ENCODE measurements at places on chromosomes 5 and 9. TPM values are rescaled to one million over a fixed set of nuclear protein-coding genes. Genes with fewer than 3 reads are reported as not detected.
A peak's percentile ranks its signal among the peaks of the same experiment; 100 is the strongest.

DNA sequence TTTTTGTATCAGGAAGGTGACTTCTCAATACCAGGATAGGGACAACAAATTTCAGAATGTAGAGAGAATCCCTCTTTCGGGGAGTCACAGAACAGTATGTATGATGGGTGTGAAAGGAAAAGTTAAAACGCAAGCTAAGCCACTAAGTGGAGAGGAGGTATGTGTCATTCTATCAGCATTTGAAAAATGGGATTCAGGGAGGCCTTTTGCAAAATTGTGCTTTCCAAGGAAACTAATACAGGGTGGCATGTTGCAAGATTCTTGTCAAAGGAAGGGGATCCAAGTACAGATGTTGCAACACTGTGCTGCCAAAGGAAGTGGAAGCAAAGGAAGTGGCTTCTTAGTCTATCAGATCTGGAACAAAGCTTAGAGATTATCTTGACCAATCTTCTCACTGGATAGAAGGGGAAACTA is 12.6 kb upstream of the TNIP1 start:
- peaks cover 64% of the 10 kb centered on the region for H3K4me1 ChIP-seq
- DNase-seq: no peak
- H3K4me3 ChIP-seq: peak overlapping the region; percentile 65
- no peaks in the 10 kb centered on the region for H3K27me3 ChIP-seq

Gene SLC36A2
- not detected for total RNA-seq

GRCh38 chr9:134918646-134919045 is 934 bp upstream of the FCN1 start:
- no peak overlapping the region for H3K4me3 ChIP-seq
- no peak for DNase-seq
- peaks cover 6% of the 10 kb centered on the region for H3K27me3 ChIP-seq
- H3K36me3 ChIP-seq: no peaks in the 10 kb centered on the region
- H3K27ac ChIP-seq: no peak overlapping the region

Gene TMEM215
- not detected for total RNA-seq

DNA sequence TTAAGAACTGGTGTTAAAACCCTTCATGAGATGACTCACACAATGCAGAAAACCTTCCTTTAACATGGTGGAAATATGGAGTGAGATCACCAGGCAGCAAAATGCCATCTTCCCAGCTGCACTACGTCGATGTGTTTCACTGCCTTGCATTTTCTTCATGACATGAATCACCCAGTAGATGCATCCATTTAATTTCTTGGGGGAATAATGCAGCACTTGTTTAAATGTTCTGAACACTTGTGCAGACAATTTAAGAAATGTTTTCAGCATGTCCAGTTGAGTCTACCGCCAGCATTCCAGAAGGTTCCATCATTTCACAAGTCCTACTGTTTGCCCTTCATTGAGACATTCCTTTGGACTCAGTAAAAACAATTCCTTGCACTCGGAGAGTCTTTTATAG is 81.6 kb downstream of the ADAMTS16 start:
- H3K27me3 ChIP-seq: peaks cover 3% of the 10 kb centered on the region
- H3K27ac ChIP-seq: no peak overlapping the region
- DNase-seq: no peak
- H3K4me3 ChIP-seq: no peak overlapping the region
